WTC11 (cell line): ENCODE measurements at places on chromosomes 2 and 18.

DNA sequence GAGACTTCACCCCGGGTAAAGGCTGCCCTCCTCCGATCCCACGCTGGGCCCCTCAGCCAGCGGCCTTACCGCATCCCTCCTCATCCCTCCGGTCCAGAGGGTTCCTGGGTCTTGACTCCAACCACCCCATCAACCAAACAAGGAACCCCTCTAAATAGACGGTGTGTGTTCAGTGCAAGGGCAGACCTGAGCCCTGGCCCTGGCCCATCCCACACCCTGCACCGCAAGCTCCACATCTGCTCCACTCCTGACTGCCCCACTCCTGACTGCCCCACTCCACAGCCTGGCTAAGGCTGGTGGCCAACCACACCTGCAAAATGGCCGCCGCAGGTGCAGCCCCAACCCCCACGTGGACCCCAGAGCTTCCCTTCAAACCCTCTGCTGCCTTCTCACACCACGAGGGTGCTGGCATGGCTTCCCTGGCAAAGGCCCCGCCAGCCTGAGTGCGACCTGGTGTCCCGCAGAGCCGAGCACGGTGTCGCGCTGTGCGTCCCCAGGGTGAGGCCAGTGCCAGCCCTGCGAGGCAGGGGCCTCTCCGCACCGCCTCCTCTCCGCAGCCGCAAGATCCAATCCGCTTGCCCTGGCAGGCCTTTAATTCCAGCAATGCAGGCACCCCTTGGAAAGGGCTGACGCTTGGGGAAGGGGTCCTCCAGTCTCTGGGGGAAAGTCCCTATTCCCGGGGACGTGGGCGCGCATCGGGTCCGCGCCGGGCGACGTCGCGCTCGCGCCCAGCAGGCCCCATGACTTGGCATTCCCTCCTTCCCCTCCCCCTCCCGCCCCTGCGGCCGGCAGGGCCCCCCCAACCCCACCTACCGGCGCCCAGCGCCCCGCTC lies 1.5 kb downstream of the KIF1A start:
- peak overlapping the region; percentile 69 for H3K4me3 ChIP-seq
- peaks cover 24% of the 10 kb centered on the region for H3K27me3 ChIP-seq
- no peak for DNase-seq
- H3K36me3 ChIP-seq: peaks cover 21% of the 10 kb centered on the region

DNA sequence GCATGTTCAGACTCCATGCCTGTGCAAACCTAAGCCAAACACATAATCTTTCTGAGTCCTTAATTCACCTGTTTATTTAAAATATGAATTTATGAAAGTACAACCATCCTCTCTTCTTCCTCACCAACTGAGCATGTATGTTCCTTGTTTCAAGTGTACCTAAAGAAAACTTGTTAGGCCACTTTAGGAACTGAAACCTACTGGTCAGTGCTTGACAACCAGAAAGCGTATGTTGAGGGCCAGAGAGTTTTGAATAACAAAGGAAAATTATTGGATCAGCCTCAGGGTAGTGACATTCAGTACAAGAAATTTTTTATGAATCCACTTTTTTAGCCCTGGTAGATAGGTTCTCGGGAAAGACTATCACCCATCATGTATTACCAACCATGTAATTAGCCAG lies 847.6 kb upstream of the CELF4 start:
- DNase-seq: no peak
- no peak overlapping the region for H3K27ac ChIP-seq
- no peak overlapping the region for H3K4me3 ChIP-seq
- no peaks in the 10 kb centered on the region for H3K27me3 ChIP-seq

GRCh38 chr2:3222636-3223035 lies 155.0 kb downstream of the EIPR1 start:
- H3K36me3 ChIP-seq: peaks cover 28% of the 10 kb centered on the region
- H3K27ac ChIP-seq: no peak overlapping the region
- H3K4me1 ChIP-seq: peaks cover 5% of the 10 kb centered on the region
- H3K27me3 ChIP-seq: peaks cover 3% of the 10 kb centered on the region

GRCh38 chr2:39851251-39851650 lies 72.2 kb upstream of the THUMPD2 start:
- peaks cover 23% of the 10 kb centered on the region for H3K4me1 ChIP-seq
- H3K4me3 ChIP-seq: no peak overlapping the region
- DNase-seq: no peak
- no peaks in the 10 kb centered on the region for H3K27me3 ChIP-seq
- no peaks in the 10 kb centered on the region for H3K36me3 ChIP-seq

DNA sequence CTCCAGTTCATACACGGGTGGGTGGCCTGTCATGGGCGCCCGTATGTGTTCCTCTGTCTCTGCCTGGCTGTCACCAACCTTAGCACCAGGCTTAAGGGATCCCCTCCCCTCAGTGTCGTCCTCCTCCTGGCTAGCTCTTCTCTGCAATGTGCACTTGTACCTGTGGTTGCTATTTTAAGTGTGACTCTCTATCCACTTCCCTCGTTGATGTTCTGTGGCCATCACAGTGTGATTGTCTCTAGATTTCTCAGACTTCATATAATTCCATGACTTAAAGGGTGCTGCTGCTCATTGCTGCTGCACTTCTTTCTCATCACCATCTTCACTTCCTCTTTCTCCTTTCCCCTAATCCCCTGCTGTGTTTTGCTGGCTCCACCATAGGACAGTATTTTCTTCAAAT lies 143.4 kb downstream of the EML6 start:
- no peak for DNase-seq
- H3K27ac ChIP-seq: no peak overlapping the region
- no peak overlapping the region for H3K4me3 ChIP-seq
- 0 out of 2 replicates have a peak, but pooled peaks cover 5% of the 10 kb centered on the region for H3K4me1 ChIP-seq

DNA sequence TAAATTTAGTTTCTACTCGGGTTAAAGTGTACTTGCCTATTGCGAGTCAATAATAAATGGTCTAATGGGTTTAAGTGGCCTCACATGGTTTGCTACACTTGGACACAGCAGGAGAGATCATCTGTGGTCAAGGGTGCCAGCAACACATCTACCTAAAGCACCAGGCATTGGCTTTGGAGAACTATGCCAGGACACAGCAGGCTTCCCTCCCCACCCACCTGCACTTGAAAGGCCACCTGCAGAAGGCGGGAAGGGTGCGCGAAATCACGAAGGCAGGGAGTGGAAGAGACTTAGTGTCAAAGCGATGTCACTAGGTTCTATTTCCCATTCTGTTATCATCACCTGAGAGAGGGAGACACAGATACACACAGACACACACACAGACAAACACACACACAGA lies 44.5 kb downstream of the MYT1L start:
- H3K36me3 ChIP-seq: no peaks in the 10 kb centered on the region
- H3K27ac ChIP-seq: no peak overlapping the region
- H3K27me3 ChIP-seq: no peaks in the 10 kb centered on the region; the same call in 1 of the 2 replicates
- DNase-seq: no peak
- H3K4me1 ChIP-seq: no peaks in the 10 kb centered on the region
- H3K4me3 ChIP-seq: no peak overlapping the region

GRCh38 chr2:196229013-196229412 lies 57.6 kb upstream of the STK17B start:
- no peak overlapping the region for H3K27ac ChIP-seq
- no peak for DNase-seq
- H3K36me3 ChIP-seq: no peaks in the 10 kb centered on the region
- no peaks in the 10 kb centered on the region for H3K27me3 ChIP-seq
- no peaks in the 10 kb centered on the region for H3K4me1 ChIP-seq
- H3K4me3 ChIP-seq: no peak overlapping the region

- DNase-seq: no peak
- peaks cover 2% of the 10 kb centered on the region; the same call in 1 of the 2 replicates for H3K27me3 ChIP-seq
- H3K36me3 ChIP-seq: peaks cover 14% of the 10 kb centered on the region
- H3K4me3 ChIP-seq: no peak overlapping the region
- no peaks in the 10 kb centered on the region for H3K4me1 ChIP-seq
These were observed 369.4 kb upstream of the SALL3 start for GRCh38 chr18:78610179-78610578.

DNA sequence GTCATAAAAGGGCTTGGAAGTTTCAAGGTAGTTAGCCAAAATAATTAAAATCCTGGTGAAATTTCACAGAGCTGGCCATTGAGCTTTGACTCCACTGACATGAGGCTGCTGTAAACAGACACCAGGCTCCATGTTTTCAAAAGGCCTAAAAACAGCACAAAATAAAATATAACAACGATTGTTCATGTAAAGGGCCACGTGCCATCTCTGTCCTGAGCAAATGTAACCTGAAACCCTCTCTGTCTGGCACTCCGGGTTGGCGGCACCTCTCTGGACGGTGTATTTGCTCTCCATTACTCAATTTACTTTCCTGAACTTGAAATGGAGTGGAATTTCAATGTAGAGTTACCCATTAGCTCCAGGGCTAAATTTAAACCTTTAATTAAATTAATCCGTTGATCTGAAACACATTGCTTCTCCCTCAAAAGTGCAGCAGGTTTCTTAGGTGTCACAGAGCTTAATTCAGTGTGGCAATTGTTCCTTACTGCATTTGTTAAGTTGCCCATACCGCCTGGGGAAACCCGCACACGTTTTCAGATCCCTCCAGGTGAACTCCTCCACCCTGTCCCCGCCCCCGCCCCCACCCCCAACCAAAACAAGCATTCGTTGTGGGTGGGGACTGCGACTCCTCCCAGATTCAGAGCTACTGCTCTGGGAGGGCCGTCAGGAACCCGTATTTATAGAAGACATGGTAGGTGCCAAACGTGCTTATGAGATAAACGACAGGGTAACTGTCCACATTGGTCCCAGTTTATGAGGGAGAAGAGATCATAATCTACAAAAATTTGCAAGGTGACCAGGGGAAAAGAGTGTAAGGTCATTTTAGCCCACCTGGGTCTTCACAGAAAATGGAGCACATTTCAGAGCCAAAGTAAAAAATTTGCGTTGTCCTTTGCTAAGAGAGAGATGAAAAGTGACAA lies 1.2 kb upstream of the CABLES1 start:
- no peaks in the 10 kb centered on the region; the same call in 1 of the 2 replicates for H3K27me3 ChIP-seq
- peak; percentile 73 for DNase-seq
- H3K27ac ChIP-seq: peak overlapping the region; percentile 92

DNA sequence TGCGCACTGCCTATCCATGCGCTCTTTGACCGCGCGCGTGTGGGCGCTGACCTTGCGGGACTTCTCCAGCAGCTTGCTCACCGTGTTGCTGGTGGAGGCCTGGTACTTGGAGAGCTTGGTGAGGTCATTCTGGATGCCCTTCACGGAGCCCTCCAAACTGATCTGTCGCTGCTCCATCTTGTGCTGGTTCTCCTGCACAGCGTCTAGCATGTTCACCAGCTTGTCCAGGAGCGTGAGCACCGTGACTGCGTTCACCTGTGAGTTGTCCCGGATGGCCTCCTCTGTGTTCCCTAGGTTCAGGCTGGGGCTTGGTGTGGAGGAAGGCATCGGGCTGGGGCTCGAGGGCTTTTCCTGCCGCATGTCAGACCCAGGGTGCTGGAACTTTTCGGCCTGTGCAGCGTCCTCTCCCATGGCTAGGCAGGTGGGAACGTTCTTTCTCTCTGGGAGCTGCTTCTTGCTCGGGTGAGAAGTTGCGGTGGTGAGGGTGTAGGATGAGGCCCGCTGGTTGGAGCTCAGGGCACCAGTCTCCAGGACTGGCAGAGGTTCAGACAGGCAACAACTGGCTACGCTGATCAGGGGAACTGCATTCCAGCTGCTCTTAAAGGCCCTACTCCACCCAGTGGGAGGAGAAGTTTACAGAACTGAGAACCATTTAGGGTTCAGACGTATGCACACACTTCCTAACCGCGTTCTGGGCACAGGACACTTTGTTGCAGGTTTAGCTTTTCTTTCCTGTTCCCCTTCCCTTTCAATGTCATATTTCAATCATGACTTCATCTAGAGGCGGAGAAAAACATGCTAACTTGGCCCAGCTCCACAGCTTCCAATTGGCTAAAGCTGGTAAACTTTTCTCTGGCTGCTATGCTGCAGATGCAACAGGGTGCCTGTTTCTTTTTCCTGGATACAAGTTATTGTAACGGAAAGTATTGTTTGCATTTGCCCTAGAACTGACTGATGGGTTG lies at the start of gene CAVIN2:
Gene CAVIN2, minus strand, starts transcription at position 574 of the 962 bp plus-strand sequence. Its CDS starts 163 bp downstream, at position 411.
- no peaks in the 10 kb centered on the region; the same call in 1 of the 2 replicates for H3K27me3 ChIP-seq
- no peak for DNase-seq
- peaks cover 44% of the 10 kb centered on the region for H3K4me1 ChIP-seq

- H3K27me3 ChIP-seq: peaks cover under 1% of the 10 kb centered on the region; the same call in 1 of the 2 replicates
- H3K4me3 ChIP-seq: no peak overlapping the region
- H3K4me1 ChIP-seq: peaks cover 11% of the 10 kb centered on the region
These were observed 495.7 kb upstream of the SMIM21 start for GRCh38 chr18:75923169-75923568.

GRCh38 chr2:179272406-179273192 lies 8.0 kb upstream of the SESTD1 start:
- no peak overlapping the region for H3K27ac ChIP-seq
- H3K36me3 ChIP-seq: no peaks in the 10 kb centered on the region
- no peak overlapping the region for H3K4me3 ChIP-seq
- no peaks in the 10 kb centered on the region for H3K27me3 ChIP-seq
- no peak for DNase-seq
- H3K4me1 ChIP-seq: peaks cover 23% of the 10 kb centered on the region

DNA sequence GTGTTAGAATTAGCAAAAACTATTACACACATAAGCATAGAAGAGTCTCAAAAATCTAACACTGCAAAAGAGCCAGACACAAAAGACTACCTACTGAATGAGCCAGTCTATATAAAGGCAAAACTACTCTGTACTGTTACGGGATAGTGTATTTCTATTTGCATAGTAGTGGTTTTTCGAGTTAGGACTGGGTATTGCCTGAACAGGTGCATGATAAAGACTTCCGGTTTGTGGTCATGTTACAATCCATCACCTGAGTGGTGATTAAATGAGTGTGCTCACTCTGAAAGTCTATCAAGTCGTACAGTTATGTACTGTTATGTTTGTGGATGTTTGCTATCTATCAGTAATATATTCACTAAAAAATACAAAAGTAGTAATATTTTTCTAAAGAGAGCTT lies 523.3 kb upstream of the SYT4 start:
- peaks cover 15% of the 10 kb centered on the region for H3K4me1 ChIP-seq
- H3K4me3 ChIP-seq: no peak overlapping the region
- DNase-seq: no peak
- H3K27ac ChIP-seq: no peak overlapping the region

DNA sequence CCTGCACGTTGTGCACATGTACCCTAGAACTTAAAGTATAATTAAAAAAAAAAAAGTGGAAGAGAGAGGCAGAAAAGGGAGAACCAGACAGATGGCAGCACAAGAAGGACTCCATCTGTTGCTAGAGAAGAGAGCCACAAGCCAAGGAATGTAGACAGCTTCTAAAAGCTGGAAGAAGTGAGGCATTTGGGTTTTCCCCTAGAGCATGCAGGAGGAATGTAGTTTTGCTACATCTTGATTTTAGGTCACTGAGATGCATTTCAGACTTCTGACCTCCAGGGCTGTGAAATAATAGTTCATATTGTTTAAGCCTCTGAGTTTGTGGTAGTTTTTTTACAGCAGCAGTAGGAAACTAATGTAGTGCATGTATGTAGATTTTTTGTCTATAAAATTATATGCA lies 46.0 kb downstream of the CAVIN2 start:
- DNase-seq: no peak
- no peaks in the 10 kb centered on the region for H3K36me3 ChIP-seq
- H3K4me3 ChIP-seq: no peak overlapping the region
- no peaks in the 10 kb centered on the region for H3K27me3 ChIP-seq
- H3K4me1 ChIP-seq: 0 out of 2 replicates have a peak, but pooled peaks cover 3% of the 10 kb centered on the region

- H3K27me3 ChIP-seq: no peaks in the 10 kb centered on the region
- H3K4me1 ChIP-seq: peaks cover 13% of the 10 kb centered on the region
- H3K36me3 ChIP-seq: peaks cover 30% of the 10 kb centered on the region
- H3K4me3 ChIP-seq: no peak overlapping the region
- peak overlapping the region; percentile 68; the same call in 1 of the 2 replicates for H3K27ac ChIP-seq
These were observed 21.1 kb upstream of the LYPD6B start for GRCh38 chr2:149017116-149017985.

- no peaks in the 10 kb centered on the region for H3K27me3 ChIP-seq
- no peak overlapping the region for H3K27ac ChIP-seq
- no peak for DNase-seq
- H3K4me1 ChIP-seq: peaks cover 10% of the 10 kb centered on the region; the same call in 1 of the 2 replicates
These were observed 56.0 kb downstream of the HAUS1 start for GRCh38 chr18:46160050-46160798.
